ENCODE measurements at places on chromosomes 7 and 10.

DNA sequence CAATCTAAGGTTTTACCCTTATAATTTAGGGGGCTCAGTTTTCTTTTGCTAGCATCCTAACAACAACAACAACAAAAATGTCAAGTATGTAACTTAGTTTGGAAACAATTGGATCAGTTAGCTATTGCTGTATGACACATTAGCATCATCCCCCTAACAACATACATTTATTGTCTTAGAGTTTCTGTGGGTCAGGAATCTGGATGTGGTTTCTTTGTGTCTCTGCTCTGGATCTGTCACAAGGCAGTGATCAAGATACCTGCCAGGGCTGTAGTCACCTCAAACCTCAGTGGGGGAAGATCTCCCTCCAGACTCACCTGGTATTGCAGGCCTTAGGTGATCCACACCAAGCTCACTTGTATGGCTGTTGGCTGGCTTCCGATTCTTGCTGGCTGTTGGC lies 18.3 kb downstream of the CREB5 start:
- DNase-seq, result no peak

DNA sequence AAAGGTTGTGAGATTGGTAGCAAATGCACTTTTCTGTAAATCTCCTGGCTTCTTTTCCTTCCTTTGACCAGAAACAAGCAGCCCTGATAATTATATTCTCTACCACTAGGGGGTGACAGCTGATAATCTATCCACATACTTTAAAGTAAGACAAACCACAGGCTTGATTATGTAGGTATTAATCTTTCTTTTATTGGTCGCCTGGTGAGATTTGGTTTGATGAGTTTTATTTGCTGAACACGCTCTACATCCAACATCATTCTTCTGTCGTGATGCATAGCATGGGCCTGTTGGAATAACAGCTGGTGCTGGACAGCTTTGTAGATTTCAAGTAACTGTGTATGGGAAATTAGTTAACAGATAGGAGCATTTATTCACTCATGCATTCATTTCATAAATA lies 63.5 kb downstream of the ZNF365 start:
- DNase-seq, result no peak

GRCh38 chr10:114566064-114566463 lies 92.0 kb downstream of the ABLIM1 start:
- DNase-seq, result no peak

- no peak for DNase-seq
Observed at GRCh38 chr7:157054927-157055326, 44.5 kb upstream of the MNX1 start.

- DNase-seq, result no peak
Observed at GRCh38 chr10:44956717-44957706, 2.6 kb upstream of the RASSF4 start.

DNA sequence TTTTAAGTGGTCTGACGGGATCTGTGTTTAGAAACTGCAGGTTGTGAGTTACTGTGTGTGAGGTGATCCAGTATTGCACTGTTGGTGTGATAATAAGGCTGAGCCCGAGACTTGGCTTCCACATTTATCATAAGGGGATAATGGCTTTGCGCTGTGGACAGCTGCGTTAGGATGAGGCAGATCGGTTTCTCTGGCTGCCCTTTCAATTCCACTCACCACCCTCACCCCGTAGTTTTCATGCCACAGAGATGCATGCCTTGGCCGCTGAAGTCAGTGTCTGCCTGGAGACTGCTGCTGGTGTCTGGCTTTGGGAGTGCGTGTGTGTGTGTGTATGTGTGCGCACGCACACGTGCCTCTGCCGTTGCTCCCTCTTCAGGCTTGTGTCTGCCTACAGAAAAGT lies 273.0 kb downstream of the CCDC3 start:
- no peak for DNase-seq

- peak; percentile 20 for DNase-seq
Observed at GRCh38 chr10:4656576-4657194, 169.3 kb upstream of the AKR1E2 start.

DNA sequence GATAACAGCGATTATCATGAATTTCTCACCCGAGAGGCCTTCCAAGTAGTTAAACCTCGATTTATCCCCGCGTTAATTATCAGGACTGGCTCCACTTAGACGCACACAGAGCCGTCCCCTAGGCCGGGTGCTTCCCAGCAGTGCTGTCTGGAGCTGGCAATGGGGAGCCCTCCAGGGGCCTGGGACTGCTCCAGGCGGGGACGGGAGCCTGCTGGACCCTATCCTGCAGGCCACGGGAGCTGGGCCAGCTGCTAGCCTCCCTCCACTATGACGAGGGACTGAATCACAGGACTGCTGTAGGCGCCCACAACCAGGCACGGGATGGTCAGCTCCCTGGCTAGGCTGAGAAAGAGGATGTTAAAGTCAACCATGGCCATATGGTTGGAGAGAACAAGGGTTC lies 229.1 kb downstream of the ELFN1 start:
- DNase-seq, result no peak

DNA sequence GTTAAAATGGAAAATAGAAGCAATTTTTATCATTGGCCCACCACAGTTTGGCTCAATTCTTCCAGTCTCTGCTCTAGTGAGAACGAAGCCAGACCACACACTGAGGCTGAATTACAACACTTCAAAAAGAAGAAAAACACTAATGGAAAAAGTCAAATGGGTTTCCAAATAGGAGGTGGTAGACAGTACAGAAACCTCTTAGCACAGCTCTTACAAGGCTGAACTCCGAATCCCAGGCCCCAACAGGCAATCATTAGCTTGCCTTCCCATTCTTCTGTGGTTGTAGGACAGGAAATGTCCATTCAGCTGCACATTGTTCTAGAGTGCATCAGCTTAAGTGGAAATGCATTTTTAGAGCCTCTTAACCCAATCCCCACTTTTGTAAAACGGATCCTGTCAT lies 115.1 kb upstream of the MEOX2 start:
- DNase-seq, result no peak

- no peak for DNase-seq
Observed at GRCh38 chr7:95545007-95545615, 51.2 kb downstream of the PDK4 start.

GRCh38 chr7:67771846-67772605 lies 775.4 kb downstream of the TYW1 start:
- DNase-seq, result no peak

DNA sequence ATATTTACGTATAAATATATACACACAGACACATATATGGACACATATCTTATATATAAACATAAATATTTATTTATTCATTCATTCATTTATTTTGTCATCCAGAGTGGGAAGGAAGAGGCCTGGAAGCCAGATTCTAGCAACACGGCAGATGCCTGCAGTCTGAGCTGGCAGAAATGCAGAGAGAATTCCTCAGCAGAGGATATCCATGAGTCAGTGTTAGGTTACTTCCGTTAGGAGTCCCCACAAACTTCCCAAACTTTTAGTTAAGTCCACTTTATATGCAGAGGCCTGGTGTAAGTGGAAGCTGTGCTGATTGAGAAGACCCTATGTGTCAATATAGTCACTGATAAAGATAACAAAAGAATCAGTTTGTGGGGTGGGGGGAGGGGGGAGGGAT lies 89.6 kb downstream of the PPP1R17 start:
- no peak for DNase-seq

DNA sequence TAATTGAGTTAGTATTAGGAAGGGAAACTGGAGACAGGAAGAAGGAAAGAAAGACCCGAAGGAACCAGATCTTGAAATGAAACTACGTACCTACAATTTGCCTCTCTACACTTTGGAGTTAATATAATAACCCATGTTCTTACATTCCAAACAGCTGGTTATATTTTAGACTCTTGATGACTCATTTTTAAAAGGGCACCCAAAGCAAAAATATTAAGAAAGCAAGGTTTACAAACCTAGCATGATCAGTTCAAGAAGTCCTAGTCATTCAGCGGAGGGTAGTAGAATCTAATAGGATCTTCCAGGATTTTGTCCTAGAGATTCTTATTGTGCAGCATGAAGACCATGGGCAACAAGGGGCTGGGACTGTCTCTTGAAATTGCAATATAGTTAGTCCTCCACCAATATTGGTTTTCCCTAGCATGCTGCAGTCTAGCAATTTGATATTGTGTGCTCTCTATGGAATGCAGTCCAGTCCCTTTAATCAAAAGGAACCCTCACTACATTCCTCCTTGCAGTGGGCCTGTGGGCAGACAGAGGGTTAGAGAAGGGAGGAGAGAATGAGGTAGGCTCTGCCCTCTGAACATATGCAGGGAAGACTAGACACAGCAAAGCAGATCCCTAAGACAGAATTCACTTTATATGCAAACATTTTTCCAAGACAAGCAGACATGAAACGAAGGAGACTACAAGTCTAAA lies 230.3 kb downstream of the INHBA start:
- no peak for DNase-seq

DNA sequence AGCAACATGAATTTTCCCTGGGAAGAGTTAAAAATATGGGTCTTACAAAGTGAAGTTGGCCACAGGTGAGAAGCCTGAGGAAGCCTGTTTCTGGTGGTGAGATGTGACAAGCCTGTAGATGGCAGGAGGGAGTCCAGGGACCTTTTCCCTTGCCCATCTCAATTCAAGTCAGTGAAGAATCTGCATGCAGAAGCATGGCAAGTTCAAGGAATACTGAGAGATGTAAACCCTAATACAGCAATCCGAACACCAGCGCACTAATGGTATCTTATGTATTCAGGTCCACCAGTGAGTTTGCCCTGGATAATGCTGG lies 73.6 kb downstream of the RHOBTB1 start:
- DNase-seq, result no peak

DNA sequence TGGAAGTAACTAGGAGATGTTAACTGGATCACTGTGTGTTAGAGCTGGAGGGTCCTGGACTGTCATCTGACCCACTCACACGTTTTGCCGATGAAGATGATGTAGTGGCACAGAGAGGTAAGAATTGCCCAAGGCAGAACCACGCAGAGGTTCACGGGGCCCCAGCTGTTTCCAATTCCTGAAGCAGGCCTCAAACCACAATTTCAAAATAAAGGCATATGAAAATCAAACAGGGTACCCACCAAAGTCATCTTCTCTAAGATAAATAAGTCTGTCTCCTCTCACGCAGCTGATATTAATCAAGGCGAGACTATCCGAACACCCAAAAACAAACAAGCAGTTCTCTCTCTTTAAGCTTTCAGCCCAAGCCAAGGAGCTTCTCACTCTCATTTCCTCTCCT lies 113.3 kb upstream of the JCAD start:
- no peak for DNase-seq

DNA sequence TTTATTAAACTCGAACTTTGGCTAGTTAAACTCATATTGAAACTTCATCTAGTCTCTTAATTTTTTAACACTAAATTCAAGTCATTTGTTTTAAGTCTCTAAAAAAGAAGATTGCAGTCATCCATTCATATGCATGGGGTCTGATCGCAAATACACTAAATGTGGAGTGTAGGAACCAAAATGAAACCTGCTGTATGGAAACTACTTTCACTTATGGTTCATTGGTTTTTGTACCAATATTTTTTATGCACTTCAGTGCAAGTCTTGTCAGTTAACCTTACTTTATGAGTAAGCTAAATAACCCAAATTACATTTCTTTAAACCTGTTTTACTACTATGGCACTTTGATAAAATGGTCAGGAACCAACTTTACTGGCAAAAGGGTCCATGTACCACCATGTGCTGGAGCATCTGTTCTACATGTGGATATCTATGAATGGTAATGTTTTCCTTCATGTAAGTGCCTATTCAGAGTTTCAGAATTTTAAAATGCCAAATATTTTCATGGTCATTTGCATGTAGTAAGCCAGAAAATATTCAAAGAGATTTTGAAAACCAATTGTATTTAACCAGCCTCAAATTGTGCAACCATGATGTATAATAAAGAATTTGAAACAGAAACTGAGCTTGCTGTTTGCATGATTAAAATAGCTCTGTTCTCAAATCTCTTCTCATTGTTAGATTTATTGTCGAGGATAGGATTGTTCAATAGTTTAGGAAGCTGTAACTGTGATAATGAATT lies 7.6 kb upstream of the SUPV3L1 start:
- no peak for DNase-seq

- no peak for DNase-seq
Observed at GRCh38 chr7:47074702-47075153, 507.2 kb downstream of the TNS3 start.

- no peak for DNase-seq
Observed at GRCh38 chr7:38628630-38629385, 2.4 kb downstream of the AMPH start.

GRCh38 chr7:124399941-124400340 lies 365.7 kb downstream of the GPR37 start:
- DNase-seq, result no peak

GRCh38 chr7:22962775-22963350 lies 51.1 kb downstream of the HYCC1 start:
- DNase-seq, result no peak

- no peak for DNase-seq
Observed at GRCh38 chr10:30675791-30676718, 46.5 kb upstream of the LYZL2 start.

- DNase-seq, result no peak
Observed at GRCh38 chr7:18655506-18655905, 160.0 kb downstream of the HDAC9 start.

- DNase-seq, result no peak
Observed at GRCh38 chr7:590731-591551, 71.3 kb upstream of the PDGFA start.

- DNase-seq, result no peak
Observed at GRCh38 chr7:102976493-102976892, 63.7 kb downstream of the LRRC17 start.

DNA sequence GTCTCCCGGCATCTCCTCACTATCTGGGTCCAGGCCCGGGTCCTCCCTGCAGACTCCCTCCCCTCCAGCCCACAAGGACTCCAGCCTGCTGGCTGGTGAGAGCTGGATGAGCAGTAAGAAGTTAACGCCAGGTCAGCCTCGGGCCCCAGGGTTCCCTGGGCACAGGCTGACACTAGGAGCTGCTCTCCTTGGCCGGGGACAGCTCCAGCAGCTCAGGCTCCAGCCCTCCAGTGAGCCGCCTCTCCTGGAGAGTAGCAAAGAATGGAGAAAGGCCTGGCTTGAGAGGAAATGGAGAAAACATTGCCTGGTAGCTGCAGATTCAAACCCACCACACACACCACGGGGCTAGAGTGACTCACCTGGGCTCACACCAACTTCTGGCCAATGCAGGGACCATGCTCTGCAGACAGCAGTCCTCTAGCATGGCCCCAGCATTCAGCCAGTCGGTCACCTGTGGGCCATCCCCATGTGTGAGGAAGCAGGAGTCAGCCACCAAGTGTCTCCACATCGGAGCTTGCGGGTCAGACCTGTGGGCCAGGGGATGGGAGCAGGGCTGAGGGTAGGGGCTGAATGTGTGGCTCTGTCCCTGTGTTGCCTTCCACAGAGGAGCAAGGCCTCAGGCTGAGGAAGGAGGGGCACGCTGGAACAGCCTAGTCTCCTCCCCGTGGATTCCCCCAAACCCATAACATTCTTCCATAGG lies 6.5 kb downstream of the SAP25 start:
- no peak for DNase-seq

- no peak for DNase-seq
Observed at GRCh38 chr10:26439406-26440087, 1.4 kb downstream of the APBB1IP start.

- DNase-seq, result no peak
Observed at GRCh38 chr10:61330669-61331068, 122.5 kb downstream of the TMEM26 start.

All from stimulated activated CD4-positive, alpha-beta T cell treated with anti-CD3 and anti-CD28 coated beads, Interleukin-1b, Interleukin-23, amount 100 ng/mL, for 1 hour (primary cell).